ENCODE measurements at places on chromosomes 1 and 21.

GRCh38 chr1:23805025-23805424 lies 4.5 kb upstream of the GALE start:
- no peak for DNase-seq

GRCh38 chr1:30275926-30276764 lies 447.2 kb downstream of the MATN1 start:
- no peak for DNase-seq

GRCh38 chr21:25734654-25734903 lies 125 bp downstream of the ATP5PF start:
- no peak for DNase-seq

DNA sequence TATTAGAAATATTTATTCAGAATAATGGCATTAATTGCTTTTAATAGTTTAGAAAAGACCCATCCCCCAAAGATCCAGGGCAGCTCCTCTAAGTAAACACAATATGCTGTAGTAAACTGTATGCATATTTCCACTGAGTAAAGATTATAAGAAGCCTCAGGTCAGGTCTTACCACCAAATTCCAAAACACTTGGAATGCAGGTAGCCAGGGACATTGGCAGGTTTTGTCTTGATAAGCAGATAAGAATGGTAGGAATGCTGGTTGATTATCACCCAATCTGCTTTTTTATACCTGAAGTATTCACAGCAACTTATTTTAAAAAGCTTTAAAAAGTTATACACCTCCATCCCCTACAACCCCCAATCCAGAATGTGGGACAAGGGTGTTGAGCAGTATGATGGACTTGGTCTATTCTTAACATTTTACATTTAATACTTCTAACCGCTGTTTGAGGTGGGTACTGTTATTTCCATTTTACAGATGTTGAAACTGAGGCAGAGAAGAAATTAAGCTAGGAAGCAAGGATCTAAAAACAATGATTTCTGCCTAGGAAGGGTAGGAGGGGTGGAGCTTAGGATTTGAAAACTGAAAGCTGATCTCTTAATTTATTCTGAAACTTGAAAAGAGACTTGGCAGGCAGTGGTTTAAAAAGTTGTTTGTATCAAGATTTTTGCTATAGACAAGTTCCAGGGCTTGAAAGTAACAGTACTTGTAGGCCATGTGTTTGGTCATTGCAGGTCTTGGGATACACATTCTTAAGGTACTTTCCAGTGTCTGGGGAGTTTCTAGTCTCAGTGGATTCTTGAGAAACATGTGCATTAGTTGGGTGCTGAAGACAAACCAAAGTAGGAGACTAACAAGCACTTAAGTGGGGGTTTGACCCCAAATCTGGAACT lies 15.6 kb upstream of the THEM4 start:
- DNase-seq: no peak

GRCh38 chr1:186026946-186027345 lies 292.8 kb downstream of the HMCN1 start:
- DNase-seq: no peak

All from LNCaP clone FGC (cell line).